ENCODE measurements at places on chromosomes 6 and 20.

DNA sequence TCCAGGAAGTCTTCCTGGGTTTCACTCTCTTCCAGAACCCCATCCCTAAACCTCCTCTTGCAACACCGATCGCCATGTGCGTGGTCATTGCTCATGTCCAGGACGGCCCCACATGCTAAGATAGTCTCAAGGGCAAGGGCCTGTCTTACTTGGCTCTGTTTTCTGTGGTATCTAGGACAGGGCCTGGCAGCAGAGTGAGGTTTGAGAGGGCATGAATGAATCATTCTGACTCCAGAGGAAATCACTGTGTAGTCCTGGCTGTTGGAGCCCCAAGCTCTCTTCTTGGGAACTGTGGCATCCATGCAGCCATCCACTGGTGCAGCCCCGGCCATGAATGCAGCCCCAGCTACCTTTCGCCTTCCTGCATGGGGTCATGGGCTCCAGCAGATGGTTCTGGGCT lies 12.4 kb downstream of the SIRPA start:
- DNase-seq: no peak

- no peak for DNase-seq
These were observed 64.1 kb upstream of the FBXO30 start for GRCh38 chr6:145878591-145879295.

DNA sequence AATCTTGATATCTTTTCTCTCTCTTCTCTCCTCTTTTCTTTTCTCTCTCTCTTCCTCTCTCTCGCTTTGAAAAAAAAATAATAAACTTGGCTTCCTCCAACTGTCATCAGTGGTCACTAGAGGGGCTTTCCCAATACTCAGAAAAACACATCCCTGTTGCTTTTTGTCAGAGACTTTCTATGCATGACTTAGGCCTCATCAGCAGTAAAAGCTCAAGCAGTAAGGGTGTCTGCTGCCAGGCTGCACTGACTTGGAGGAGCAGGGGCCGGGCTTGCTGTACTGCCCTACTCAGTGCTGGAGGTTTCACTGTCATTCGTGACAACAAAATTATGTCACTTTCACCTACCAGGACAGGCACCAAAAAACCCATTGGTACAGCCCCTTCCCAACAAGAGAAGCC lies 272.0 kb downstream of the ADGB start:
- DNase-seq: no peak

DNA sequence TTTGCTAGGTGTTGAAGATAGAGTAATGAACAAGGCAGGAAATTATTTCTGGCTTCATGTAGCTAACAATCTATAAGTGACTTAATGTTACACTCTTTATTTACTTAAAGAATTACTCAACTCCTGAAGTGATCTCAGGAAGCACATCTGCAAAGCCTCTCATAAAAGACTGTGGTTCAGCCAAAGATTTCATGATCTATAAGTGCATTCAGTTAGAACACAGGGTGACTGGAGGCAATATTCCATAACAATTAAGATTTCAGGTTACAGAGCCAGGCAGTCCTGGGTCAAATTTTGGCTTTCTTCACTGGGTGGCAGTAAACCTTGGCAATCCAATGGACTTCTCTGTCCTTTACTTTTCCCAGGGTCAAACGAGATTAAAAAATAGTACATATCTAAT lies 204.0 kb downstream of the TPBG start:
- no peak for DNase-seq

DNA sequence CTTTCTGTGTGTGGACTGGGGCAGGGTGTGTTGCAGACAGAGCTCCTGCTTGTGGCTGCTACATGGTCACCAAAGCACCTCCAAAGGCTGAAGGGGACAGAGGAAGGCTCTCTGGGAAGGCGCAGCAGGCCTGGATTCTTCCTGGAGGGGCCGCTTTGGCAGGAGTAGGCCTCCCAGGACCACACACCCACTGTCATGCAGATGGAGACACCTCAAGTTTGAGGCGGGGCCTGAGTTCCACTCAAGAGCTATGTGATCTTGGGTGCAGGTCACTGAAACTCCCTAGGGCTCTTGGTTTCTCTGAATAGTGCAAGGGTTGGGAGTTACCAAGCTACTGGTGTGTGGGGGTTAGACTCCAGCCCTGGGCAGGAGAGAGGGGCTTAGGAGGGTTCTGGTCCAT lies 27.9 kb downstream of the EFCAB8 start:
- DNase-seq: no peak

DNA sequence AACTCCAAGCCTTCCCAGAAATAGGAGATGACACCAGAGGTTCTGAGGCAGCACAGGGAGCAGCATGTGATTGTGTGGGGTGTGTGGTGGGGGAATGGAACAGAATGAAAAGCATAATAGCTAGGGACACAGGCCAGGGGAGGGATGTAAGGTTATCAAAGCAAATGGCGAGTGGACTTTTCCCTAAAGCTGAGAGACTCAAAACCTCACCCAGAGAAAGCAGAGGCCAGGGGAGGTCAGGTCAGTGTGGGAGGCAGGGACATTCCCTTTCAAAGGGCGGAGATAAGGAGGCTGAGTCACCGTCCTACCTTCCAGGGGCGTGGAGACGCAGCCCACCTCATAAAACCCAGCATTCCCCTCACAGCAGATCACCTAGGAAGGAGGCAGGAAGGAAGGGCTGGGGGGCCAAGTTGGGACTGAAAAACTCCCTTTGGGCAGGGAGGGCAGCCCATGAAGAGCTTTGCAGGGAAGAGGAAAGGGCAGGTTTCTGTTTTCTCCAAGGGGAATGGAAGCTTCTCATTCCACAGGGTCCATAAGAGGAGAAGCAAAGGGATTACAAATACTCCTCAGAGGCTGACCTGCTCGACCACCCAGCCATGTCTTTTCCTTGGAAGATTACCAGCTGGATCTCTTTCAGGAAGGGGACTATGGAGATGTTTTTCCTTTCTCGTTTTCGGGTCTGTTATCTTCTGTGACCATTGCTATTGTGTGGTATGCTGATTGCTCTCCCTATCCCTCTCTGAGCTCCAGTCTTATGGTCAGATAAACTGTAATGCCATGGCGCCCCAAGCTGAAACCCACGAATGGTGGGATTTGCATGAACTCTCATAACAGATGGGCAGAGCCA lies 9.6 kb upstream of the LY6G5C start:
- no peak for DNase-seq

GRCh38 chr6:6586671-6587526 lies 1.6 kb upstream of the LY86 start:
- DNase-seq: no peak

DNA sequence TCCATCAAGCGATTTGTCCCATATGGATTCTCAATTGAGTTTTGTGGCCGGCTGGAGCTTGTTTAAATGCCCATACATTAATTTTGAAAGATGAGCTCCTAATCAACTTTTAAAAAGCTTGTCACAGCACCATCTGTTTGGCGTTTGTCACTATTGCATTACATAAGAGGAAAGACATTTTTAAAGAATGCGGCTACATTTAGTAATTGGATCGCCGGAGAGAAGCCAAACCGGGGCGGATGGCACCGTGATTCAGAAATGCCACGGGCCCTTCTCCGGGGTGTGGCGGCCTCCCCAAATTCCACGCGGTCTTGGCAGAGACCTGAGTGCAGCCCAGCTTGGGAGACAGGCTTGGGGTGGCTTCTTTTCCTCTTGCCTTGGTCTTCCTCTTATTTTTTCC lies 67.7 kb upstream of the ZNFX1 start:
- no peak for DNase-seq

DNA sequence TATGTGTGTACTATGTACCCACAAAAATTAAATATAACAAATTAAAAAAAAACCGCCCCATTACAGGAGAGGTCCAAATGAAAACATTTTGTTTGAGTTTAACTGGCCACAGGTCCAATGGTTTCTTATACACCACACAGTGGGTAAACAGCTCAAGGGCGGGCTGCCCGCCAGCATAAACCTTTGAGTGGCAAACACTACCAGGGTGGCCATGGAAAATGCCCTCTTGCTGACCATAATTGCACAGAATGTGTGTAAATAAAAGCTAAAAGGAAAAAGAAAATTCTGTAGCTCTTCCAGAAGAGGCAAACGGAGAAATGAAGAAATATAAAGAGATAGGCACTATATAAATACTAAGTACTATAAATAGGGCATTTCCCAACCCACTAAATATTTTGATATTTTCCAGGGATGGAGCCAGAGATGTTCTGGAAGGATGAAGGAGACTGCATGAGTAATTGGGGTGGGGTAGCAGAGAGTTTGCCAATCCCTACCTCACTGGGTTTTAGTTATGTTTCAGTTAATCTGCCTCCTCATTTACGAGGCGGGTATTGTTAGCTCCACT lies 1.1 kb upstream of the CDC5L start:
- DNase-seq: no peak

GRCh38 chr20:21632031-21632734 lies 73.3 kb upstream of the PAX1 start:
- DNase-seq: no peak

All from activated CD8-positive, alpha-beta memory T cell treated with anti-CD3 and anti-CD28 coated beads for 1 hour (primary cell).